ENCODE measurements at places on chromosomes 2 and 18.

GRCh38 chr18:56645415-56646016 lies 5.6 kb upstream of the WDR7 start:
- DNase-seq: no peak

- no peak for DNase-seq
These were observed 90.6 kb downstream of the SLC4A3 start for GRCh38 chr2:219718066-219718465.

DNA sequence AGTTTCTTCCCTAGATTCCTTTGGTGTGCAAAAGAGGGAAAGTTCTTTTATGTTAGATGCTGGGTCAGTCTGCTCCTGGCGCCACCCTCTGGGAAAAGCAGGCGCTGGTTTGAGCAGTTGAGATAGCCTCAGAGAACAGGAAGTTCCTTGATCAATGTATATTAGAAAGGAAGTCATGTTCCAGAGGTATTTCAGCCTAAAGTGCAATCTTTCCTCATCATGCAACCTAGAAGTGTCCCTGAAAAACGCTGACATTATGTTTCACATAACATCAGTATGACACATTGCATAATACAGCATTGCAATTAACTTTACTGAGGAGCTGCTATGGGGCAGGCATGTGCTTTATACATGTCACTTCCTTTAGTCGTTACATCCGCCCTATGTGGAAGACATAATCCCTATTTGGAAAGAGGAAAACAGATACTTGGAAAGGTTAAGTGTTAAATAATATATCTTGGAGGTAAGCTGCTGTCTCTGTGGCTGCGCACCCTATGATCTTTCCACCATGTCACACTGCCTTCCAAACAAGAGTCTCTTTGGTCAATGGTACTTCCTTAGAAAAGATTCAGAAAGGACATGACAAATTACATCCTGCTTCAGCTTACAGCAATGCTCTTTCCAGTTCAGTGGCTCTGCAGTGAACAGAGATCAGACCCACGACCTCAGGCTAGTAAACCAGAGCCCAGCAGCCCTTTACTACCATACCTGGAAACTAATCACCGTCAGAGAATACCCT lies 369.7 kb downstream of the RAD51AP2 start:
- DNase-seq: no peak

DNA sequence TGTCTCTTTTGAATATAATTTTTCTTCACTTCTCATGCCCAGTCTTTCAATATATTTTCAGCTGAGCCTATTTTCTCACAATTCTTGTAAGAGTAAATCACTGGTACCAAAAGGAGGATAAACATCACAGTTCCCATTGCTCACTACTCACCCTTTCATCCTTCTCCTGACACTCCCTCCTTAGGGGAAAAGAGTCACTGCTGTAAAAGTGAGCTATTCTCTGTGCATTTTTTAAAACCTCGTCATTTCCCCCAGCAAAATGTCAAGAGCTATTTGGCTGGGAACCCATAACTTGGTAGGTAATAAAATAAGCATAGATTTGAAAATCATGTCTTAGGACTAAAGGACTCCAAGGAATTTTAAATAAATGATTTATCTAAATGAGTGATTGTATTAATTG lies 340.1 kb upstream of the GYPC start:
- no peak for DNase-seq

DNA sequence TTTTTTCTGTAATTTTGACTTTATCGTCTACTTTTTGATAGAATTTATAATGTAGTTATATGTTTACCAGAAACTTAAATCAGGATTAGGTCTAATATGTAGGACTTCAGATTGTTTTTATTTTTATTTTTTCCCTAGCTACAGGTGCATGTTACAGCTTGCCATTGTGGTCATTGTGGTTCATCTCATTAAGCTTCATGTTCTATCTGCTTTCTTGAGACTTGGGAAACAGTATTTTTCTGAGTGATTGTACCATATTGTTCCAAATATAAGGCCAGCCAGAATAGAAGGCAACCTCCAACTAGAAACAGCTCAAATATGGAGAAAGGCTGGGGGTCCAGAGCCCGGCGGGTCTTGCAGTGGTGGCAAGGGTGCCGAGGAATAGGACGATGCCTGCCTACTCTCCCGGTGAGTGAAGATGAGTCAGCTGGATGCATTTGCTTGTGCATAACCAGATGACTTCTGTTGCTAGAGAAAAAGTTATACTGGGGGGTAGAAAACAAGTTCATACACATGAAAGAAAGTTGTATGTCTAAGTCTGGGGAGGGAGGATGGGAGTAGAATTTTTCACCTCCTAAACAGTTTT lies 188.4 kb downstream of the CCDC85A start:
- DNase-seq: no peak

GRCh38 chr2:1588051-1588977 lies 156.0 kb downstream of the PXDN start:
- no peak for DNase-seq

DNA sequence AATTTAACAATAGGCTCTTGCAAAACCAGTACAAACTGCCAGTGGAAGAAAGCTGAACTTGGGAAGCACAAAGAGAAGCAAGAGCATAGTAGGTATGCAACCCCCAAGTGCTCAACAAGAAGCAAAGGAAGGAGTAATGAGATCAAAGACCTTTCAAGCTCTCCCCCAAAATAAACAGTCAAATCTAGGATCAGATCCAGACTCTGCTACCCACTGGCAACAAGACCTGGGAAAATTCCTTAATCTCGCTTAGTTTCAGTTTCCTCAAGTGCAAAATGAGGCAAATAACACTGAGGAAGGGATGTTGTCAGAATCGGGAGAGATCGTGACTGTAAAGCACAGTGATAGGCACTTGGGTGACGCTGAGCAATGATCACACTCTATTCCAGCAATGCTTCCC lies 329.2 kb downstream of the TNS1 start:
- no peak for DNase-seq

GRCh38 chr2:2743164-2743571 lies 412.1 kb upstream of the MYT1L start:
- DNase-seq: peak; percentile 74

- DNase-seq: no peak
These were observed 606.4 kb downstream of the RNF144A start for GRCh38 chr2:7523481-7524120.

DNA sequence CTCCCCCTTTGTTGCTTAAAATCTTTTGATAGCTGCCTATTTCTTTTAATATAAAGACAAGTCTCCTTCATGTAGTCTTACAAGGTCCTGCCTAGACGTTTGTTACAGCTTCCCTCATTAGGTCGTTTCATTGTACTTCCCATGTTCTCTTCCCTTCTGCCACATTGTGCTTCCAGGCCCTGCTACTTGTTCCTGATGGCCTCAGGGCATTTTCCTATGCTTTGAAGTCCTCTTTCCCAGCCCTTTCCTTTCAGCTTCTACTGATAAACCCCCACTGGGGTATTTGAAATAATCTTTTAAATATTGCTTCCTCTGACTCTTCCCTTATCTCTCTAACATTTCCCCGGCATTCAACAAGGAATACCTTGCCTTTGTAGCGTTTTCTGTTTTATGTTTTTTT lies 67.4 kb downstream of the UBE2E3 start:
- no peak for DNase-seq

DNA sequence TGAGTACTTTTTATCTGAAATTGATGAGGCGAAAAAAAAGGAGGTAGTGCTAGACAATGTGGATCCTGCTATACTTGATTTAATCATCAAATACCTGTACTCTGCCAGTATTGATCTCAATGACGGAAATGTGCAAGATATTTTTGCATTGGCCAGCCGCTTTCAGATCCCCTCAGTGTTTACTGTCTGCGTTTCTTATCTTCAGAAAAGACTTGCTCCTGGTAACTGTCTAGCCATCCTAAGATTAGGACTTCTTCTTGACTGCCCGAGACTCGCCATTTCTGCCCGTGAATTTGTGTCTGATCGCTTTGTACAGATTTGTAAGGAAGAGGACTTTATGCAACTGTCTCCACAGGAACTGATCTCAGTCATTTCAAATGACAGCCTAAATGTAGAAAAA lies 453 bp downstream of the KLHL41 start:
- DNase-seq: no peak

DNA sequence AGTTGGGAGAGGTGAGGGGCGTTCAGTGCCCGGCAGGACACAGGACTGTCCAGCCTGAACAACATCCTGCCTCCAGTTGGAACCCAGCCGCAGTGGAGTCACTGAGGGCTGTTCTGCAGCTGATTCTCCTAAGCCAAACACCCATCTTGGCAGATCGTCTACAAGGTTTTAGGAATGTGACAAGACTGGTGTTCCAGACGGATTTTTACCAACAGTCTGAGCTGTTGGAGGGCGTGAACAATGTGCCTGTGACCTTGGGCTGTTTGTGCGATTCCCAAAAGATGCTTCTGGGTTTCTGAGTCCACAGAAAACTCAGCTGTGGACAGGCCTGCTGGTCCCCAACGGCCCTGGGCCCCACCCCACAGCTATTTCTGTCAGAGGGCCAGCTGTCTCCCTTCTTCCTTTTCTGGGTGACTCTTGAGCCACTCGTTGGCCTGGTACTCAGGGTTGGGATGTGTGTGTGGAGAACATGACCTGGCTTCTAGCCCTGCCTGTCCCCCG lies 5.7 kb downstream of the LRRFIP1 start:
- DNase-seq: peak; percentile 81

- no peak for DNase-seq
These were observed 604 bp upstream of the SIX3 start for GRCh38 chr2:44940732-44941464.

DNA sequence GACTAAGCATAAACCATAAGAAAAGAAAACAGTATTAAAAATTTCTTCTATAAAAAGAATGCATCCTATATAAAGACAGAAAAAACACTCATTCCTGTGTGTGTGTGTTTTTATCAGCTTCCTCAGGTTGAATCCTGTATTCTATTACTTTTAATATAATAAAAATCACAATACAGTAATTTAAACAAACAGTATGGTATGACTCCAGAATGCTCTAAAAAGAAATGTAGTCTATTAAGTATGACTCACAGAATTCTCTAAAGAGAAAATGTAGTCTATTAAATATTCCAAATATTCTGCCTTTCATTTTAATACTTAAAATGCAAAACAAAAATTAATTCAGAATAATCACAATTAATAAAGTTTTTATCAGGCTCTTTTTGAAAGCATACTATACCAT lies 19.8 kb downstream of the CCDC88A start:
- no peak for DNase-seq

GRCh38 chr2:85674417-85674816 lies 6.4 kb upstream of the SFTPB start:
- no peak for DNase-seq

DNA sequence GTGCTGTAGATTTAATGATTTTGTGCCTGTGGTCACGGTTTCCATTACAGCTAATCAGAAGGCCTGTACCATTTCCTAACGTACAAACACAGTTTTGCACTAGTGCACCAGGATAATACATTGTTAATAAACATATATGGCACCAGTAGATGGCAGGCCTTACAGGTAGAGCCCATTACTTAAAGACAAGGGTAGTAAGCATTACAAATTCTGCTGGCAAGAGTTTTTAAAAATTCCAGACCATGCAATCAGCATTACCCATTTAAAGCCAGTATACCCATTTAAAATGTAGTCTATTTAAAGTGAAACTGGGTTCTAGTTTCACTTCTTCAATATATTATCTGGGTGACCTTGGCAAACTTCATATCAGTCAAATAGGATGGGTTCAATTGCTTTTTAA lies 224.2 kb downstream of the NUP35 start:
- DNase-seq: no peak

- DNase-seq: no peak
These were observed 172.8 kb downstream of the ACOXL start for GRCh38 chr2:110905217-110905616.

Data from heart left ventricle (tissue), 16 donors.